ENCODE measurements at places on chromosomes 3 and 15. TPM values are rescaled to one million over a fixed set of nuclear protein-coding genes. Genes with fewer than 3 reads are reported as not detected.

GRCh38 chr3:134211797-134212196 is 38.9 kb downstream of the RYK start:
- no peak for DNase-seq

Gene TUSC2
- total RNA-seq = 39.0 TPM

Gene C15orf39
- 70.3 TPM for total RNA-seq

DNA sequence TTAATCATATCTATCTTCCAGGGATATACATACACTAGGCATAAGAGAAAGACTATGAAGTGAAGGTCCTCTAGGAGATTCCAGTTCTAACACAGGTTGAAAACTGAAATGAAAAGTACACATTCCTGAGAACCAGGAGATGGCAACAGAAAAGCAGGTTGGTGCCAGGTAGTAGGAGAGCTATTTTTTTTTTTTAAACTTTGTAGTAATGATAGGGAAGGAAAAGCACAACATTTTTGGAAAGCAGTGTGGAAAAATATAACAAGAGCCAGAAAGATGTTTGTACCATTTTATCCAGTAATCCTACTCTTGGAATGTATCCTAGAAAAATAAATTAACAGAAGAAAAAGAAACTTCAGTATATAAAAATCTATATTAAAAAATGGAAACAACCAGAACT is 189.9 kb downstream of the DTWD1 start:
- no peak for DNase-seq

GRCh38 chr15:101118615-101119014 is 133.2 kb downstream of the CHSY1 start:
- no peak for DNase-seq

DNA sequence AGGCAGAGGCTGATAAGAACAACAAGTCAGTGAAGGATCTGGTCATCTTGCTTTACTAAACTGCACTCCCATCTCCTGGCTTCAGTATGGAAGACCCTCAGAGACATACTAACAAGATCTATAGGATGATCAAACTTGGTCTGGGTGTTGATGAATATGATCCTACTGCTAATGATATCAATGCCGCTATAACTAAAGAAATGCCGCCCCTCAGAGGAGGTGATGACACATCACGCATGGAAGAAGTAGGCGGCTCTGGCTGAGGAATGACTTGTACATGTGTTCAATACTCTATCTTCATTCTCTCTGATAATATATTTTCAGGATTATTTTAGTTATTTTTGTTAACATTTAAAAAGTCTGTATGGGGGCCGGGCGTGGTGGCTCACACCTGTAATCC is 17.5 kb upstream of the EIF2B5 start:
- DNase-seq = no peak

Gene PIK3R4
- 24.7 TPM for total RNA-seq

DNA sequence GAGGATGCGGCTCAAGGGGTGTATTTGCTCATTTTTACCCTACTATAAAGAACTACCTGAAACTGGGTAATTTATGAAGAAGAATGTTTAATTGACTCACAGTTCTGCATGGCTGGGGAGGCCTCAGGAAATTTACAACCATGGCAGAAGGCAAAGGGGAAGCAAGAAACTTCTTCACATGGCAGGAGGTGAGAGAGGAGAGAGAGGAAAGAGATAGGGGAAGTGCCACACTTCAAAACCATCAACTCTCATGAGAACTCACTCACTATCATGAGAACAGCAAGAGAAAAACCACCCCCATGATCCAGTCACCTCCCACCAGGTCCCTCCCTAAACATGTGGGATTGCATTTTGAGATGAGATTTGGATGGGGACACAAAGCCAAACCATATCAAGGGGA is 192.7 kb downstream of the DIPK2A start:
- DNase-seq = no peak

Gene NSUN3
- 10.7 TPM for total RNA-seq

- no peak for DNase-seq
These were observed 71.3 kb upstream of the THSD4 start for GRCh38 chr15:71044006-71044405.

DNA sequence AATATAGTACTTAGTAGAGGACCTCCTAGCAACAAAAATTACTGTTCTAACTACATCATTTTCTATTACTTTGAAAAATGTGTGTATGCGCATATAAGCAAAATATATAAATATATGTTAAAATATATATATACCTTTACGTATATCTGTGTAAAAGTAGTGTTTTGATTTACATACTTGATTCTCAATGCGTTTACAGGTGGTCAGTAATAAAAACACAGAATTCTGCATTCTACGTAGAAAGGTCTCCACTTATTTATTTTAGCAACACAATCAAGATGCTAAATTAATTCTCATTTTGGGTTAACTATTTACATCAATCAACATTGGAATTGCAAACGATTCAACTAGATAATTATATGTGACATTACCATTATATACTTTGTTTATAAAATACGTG is 158.0 kb downstream of the ATG7 start:
- DNase-seq = no peak

DNA sequence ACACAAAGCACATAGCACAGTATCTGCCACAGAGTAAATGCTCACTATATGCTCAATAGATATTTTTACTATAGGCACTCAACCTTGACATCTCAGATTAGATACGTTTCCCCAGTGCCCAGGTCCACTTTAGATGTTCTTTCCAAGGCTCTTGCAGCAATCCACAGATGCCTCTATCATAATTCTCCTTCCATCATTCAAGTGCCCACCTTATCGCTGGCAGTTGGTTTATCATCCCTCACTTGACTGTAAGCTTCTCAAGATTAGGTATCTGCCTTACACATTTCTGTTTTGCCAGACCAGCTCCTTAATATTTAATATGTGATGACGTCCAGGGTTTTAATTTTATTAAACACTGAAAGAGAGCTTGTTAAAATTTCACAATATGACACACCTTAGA is 8.6 kb downstream of the NCEH1 start:
- no peak for DNase-seq

DNA sequence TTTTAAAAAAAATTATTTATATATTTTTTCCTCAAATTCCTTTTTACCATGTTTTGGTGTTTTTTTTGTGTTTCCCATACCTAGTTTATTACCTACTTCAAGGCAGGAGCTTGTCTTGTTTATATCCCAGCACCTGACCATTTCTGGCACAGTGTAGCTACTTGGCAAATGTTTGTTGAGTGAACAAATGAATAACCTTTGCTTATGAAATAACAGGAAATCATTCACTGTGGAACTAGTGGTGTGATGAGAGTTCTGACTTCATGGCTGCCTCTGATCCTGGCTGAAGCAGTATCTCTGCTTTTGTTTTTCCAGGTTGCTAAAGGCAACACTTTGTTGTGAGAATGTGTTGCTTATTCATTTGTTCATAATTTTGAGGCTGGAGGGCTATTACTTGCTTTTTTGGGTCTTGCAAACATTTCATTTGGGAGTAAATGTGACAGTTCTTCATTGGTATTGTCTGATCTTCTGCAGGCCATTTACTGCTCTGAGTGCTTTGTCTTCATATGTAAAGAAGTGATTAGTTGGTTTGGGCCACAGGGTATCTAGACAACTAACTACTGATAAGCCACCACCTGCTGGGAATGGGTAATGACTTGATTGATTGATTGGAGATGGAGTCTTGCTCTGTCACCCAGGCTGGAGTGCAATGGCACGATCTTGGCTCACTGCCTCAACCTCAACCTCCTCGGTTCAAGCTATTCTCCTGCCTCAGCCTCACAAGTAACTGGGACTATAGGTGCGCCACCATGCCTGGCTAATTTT is 5.7 kb downstream of the RAD54L2 start:
- DNase-seq = no peak

DNA sequence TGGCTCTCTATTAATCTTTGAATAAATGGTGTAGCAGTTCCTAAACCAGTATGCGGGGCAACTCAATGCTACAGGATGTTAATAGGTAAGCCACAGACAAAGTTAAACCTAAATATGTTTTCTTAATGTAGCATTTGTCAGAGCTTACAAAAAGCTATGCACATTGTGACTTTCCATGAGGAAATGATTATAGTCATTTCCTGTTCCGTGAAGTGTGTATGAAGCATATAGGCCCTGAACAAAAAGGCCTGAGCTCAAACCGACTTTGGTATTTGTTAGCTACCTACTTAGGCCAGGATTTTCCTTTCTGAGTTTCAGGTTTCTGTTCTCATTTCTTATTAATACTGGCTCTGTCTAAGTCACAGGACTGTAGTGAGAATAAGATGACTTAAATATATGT is 14.2 kb downstream of the ZNF80 start:
- no peak for DNase-seq

DNA sequence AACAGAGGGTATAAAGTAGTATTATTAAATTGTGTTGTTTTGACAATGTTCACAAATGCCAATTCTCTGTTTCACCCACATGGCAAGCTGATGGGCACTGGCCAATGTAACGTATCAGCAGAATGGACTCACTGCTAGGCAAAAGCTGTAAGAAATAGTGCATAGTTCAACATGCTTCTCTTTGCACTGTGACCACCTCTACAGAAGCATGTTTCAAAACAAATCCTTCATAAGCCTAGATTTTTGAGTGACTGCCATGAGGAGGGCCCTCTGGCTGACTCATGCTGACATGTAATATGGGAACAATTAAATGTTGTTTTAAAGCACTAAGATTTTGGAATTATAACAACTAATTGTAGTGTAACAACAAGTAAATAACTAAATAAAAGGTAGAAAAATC is 3.2 kb downstream of the GBE1 start:
- DNase-seq = no peak

Gene HTR3E
- not detected for total RNA-seq

DNA sequence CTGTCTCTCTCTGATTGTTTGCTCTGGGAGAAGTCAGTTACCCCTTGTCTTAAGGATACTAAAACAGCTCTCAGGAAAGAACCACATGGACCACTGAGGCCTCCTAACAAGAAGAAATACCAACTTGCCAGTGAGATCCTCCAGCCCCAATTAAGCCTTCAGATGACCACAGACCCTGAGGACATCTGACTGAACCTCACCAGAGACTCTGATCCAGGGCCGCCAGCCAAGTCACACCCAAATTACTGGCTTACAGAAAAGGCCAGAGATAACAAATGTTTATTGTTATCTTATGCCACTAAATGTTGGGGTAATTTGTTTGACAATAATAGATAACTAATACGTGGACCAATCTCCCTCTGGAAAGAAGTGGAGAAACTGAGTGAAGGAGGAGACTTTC is 40.2 kb downstream of the SLC12A8 start:
- DNase-seq = no peak

- DNase-seq = no peak
These were observed 339.7 kb downstream of the IL5RA start for GRCh38 chr3:2770451-2770850.

Gene ARRDC4
- 31.6 TPM for total RNA-seq

Gene KATNBL1
- 51.8 TPM for total RNA-seq

- DNase-seq = no peak
These were observed 258.8 kb downstream of the IL5RA start for GRCh38 chr3:2851361-2851760.

GRCh38 chr3:139308560-139308959 is 35.3 kb upstream of the MRPS22 start:
- no peak for DNase-seq

Gene SCG3
- 13.0 TPM for total RNA-seq

Gene PGBD4
- total RNA-seq = 2.4 TPM

Gene NPAP1
- total RNA-seq = 0.12 TPM

All from type B pancreatic cell (in vitro differentiated cells).